KG1 (cell line): ENCODE measurements at places on chromosomes 3 and 15.

DNA sequence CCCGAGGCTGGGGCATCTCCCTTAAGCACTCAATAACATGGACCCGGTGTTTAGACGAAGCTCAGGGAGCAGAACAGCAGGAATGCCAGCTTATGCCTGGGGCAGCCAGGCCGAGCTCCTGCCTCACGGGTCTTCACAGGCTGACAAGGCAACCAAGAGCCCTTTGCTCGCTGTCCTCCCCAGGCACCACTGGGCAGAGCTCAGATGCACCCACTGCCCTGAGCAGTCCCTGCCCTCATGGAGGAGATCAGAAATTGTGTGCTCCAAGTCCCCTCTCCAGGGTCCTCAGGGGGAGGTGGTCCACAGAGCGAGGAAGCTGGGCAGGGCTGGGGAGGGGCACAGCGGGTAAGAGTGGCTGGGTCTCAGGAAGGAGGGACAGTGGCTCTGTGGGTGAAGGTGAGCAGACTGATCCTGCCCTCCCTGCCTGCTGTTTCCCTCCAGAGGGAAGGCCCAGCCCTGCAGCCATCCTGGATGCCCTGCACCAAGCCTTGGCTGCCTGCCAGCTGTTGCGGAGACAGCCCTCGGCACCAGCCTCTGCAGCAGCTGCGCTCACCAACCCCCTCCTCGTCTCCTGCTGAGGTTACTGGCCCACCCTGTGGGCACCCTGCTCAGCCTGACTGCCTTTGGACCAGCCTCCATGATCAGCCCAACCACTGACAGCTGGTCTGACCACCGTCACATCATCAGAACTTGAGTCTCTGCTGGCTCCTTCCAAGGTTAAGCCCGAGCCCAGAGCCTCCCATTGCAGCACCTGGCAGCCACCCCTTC is 21.1 kb upstream of the GP9 start:
- DNase-seq, result no peak

DNA sequence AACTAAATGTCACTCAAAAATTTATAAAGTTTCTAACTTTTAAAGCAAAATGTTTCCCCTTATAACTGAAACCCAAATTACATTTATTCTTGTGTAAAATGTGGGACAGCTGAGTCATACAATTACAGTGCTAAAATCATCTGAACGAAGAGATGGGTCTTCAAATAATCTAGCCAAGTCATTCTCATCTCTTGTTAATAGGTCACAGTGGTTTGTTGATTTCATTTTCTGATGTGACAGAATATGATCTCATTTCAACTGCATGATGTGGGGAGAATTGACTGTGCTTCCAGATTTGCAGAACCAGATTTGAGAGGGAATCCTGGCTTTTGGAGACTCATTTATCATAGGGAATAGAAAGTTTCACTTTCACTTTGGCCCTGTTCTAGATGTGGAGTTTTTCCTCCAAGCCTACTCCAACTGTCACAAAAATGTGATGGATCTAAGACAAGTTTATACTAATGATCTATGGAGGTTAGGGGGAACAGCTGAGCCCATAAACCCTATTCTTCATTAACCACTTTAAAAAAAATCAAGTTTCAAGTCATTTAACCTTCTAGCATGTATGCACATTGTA is 685.0 kb downstream of the PDCD6IP start:
- DNase-seq, result no peak

- no peak for DNase-seq
Measured at GRCh38 chr15:100531204-100531603, 2.5 kb upstream of the CERS3 start.

DNA sequence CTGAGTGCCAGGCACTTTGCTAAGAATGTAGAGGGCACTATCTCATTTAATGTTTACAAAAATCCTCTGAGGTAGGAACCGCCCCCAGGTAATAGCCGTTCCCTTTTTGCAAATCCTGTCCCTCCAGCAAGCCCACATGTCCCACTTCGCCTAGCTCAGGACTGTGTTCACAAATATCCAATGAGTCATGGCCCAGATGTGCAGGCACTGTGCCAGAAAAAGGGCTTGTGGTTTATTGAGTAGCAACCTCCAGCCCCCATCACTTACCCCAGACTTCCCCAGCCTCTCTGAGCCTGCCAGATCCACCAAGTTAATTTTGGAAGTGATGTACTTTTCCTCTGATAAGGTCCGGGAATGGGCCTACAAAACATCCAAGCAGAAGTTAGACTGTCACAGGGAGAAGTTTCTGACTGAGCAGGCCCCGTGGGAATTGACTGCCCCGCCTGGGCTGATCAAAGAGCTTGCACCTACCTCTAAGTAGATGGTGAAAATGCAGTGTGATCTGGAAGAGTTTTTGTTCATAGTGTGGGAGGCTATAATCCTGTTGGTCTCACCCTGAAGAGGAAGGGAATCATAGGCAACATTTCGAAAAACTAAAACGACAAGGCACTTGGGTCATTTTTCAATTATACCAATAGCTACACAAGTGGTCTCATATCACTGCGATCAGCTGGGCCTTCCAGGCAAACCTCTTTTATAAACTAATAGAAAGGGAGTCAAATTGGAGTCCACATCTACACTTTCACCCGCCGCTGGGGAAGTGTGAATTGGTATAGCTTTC is 15.7 kb downstream of the KIF9 start:
- DNase-seq, result peak; percentile 82

DNA sequence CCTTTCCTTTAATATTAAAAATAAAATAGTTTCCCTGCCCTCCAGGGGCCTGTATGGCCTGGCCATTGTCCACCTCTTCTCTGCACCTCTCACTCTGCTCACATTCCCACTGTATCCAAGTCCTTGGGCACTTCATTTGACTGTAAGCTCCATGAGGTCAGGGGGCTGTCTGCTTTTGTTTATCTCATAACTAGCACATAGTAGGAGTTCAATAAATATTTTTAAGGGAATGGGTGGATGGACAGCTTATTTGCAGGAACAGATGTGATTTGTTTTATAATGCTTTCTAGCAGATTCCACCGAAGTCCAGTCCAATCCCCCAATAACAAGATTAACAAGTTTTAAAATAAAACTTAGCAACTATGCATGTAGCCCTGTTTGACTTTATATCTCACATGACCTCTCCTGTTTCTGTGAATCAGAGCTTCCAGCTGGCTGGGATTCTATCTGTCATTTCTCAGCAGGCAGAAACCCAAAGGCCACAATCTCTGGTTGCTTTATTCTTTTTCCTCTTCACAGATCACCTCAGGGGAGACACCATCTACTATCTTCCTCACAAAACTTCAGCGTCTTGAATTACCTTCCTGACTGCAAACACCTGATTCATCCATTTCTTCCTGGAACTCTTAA is 123.0 kb upstream of the NR2F2 start:
- no peak for DNase-seq

DNA sequence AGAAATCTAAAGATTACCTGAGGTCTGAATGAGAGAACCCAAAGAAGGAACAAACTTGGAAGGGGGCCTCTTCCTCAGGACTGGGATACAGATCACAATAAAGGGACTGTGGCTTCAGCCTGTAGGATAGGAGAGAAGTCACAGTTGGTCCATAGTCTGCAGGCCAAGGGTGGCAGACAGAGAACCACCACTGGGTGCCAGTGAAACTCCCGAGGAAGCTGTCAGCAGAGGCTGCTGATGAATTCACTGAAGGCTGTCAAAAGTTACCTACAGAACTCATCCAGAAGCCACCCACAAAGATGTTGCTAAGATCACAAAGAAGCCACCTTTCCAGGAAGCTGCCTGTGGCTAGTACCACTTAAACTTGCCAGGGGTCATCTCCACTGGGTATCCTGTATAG is 78.5 kb downstream of the TMCO5A start:
- no peak for DNase-seq

- no peak for DNase-seq
Measured at GRCh38 chr3:42403737-42404136, 6.7 kb downstream of the LYZL4 start.

GRCh38 chr3:42531470-42531869 is 29.0 kb downstream of the VIPR1 start:
- DNase-seq, result no peak

DNA sequence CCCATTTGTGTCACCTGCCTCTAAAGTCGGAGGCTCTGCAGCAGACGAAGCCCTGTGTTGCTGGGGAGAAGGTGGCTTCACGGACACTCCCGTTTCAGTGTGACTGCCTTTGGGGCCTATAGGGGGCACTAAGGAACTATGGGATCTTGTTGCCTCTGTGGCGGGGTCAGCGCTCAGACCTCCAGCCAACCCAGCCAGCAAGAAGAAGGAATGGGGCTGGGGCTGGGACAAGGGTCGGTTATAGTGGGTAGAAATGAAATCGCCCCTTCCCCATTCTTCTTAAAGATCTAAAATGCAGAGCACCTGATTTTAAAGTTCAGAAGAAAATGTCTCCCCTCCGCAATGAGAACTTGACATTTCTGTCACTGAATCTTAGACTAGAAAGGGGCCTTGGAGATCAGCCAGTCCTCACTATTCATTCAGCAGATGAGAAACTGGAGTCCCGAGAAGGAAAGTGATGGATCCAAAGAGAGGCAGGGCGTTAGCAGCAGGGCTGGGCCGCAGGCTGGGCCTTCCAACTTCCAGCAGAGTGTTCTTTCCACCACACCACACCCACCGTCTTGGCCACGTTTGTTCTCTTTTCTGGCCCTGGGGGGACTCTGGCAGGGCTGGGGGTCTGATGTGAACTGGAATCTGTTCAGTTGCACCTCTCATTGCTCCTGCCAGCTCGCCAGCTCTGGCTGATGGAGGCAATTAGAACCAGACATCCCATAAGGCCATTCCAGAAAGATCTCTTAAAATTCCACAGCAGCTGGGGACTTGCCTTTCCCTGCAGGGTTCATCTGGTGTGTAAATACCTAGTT is 195.4 kb downstream of the OPA1 start:
- peak; percentile 44 for DNase-seq

- DNase-seq, result peak; percentile 31
Measured at GRCh38 chr3:20104167-20104661, 64.0 kb downstream of the KAT2B start.

DNA sequence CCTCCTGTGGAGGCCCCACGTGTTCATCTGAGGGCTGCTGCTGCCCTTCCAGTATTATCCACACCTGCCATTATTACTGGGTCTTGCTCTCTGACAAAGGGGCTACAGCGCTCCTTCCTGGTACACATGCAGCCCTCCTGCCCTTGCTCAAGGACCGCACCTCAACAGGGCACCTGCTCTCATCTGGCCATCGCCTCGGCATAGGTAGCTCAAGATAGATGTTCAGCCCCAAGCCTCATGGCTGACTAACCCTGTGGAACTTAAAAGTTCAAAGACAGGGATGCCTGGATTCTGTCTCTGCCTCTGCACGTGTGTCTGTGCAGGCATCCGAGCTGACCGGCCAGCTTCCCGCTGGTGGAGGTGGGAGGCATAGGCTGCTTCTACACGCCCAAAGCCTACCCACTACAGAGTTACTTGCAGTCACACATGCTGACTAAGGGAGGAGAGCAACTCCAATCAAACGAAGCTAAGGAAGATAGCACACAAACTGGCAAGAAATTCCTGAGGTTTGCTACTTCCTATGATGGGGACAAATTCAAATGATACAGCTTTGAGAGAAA is 152.5 kb upstream of the ATP10A start:
- DNase-seq, result no peak

- no peak for DNase-seq
Measured at GRCh38 chr3:38549082-38549481, 52.9 kb downstream of the EXOG start.

DNA sequence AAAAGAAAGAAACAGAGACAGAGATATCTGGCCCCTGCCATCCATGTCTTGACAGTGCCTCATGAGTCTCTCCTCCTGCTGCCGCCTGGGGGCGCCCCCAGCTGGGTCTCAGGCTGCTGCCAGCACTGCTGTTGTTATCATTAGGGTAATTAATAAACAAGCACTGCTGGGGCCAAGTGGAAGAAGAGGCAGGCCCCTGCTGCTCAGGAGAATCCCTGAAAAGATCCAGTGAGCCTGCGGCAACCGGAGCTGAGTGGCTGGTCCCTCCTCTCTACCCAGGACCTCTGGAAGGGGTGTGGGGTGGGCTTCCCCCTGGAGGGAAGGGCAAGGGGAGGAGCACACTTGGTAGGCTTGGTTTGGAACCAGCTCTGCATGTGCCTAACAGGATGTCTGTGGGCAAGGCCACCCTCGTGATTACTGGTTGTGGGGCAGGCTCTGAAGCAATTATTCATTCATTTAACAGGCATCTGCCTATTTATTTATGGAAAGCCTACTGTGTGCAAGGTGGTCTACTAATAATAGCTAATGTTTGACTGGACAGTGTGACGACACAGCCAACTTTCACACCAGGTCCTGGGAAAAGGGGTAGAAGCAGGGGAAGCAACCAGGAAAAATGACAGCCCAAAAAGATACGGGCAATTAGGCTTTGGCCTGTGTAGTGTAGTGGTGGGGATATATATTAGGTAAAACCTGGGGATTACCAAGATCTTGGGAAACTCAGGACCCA is 1.2 kb upstream of the TYRO3 start:
- DNase-seq, result no peak

DNA sequence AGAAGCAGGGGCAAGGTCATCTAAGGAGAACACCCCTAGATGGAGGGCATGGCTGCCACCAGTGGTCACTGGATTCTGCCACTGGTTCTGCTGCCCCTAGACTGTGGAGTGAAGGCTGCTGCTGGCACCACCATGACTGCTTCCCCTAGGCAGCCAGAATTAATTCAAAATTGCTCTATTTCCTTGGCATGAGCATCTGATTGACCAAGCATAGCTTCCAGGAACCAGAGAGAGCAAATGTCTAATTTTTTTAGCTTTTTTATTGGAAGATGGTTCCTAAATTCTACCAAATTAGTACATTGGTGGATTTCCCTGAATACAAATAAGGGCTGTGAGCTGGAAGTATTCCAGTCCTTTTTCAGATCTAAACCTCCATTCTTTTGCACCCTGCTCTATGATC is 270.2 kb upstream of the GBE1 start:
- no peak for DNase-seq

DNA sequence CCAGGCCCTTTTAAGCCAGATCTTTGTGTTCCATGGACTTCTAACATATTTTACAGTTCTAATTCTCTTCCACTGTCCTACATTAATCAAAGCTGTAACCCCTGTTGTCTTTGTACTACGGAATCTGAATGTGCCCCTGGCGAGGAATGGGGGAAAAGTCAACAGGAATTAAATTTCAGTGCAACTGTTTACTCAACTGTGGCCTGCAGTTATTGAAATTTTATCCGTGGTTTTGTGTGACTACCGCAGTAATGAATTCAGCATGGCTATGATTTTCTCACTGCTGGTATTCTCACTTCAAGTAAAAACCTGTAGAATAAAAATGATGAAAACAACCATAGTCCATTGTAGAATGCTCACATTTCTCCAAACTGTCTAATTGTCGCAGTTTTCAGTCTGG is 388.0 kb downstream of the FOXP1 start:
- no peak for DNase-seq

GRCh38 chr15:41789236-41789635 is 15.0 kb downstream of the MAPKBP1 start:
- DNase-seq, result no peak

- DNase-seq, result no peak
Measured at GRCh38 chr3:16503191-16503776, 10.2 kb downstream of the RFTN1 start.

GRCh38 chr3:71585887-71586809 is 2.6 kb upstream of the FOXP1 start:
- DNase-seq, result peak; percentile 35

DNA sequence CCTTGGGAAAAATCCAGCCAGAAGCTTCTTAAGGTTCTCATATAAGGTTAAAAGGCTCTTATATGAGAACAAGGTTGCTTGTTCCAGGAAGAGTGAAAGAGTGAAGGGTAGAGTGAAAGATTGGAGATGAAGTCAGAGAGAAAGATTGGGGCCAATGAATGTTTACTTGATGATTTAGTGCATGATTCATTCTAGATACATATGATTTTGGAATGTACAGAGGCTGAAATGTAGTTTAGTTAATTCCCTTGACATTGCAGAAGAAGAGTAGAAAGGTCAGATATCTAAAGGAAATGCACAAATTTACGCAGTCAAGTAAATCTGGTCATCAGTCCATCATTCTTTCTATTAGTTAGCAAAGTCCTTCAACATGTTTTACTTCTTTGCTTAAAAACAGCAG is 619.8 kb upstream of the ZNF717 start:
- DNase-seq, result no peak
